ENCODE measurements at places on chromosomes 13 and 19. TPM values are rescaled to one million over a fixed set of nuclear protein-coding genes. Genes with fewer than 3 reads are reported as not detected.
A peak's percentile ranks its signal among the peaks of the same experiment; 100 is the strongest.

- peak; percentile 71 for DNase-seq
Observed at GRCh38 chr13:27961227-27962085, 7.7 kb downstream of the CDX2 start.

- DNase-seq, result no peak
Observed at GRCh38 chr19:54160182-54160811, 776 bp upstream of the LENG1 start.

DNA sequence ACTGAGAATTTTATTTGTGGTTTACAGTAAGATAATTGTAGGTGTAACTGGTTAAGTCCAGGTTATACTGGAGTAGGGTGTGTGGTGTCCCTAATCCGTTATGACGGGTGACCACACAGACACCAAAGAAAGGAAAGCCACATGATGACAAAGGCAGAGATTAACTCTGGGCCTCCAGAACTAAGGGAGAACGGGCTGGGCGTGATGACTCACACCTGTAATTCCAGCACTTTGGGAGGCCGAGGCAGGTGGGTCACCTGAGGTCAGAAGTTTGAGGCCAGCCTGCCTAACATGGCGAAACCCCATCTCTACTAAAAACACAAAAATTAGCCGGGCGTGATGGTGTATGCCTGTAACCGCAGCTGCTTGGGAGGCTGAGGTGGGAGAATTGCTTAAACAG, 10.2 kb upstream of the FUT2 start:
- DNase-seq, result peak; percentile 25

GRCh38 chr13:33876716-33877394, 58.9 kb downstream of the RFC3 start:
- no peak for DNase-seq

DNA sequence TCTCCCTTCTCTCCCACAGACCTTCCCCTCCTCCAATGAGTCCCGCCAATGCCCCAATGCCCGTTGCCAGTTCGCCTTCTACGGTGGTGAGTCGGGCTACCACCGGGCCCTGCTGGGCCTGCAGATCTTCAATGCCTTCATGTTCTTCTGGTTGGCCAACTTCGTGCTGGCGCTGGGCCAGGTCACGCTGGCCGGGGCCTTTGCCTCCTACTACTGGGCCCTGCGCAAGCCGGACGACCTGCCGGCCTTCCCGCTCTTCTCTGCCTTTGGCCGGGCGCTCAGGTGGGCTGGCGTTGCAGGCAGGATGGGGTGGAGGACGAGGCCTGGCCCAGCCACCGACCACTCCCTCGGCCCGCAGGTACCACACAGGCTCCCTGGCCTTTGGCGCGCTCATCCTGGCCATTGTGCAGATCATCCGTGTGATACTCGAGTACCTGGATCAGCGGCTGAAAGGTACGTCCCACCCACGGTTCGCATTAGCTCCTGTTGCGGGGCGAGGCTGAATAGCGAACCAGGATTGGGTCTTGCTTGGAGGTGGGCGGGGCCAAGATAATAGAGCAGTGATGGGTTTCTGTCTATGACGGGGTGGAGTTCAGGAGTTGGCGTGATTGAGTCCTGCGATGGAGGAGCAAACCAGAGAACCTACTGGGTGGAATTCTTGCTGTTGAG, 11.1 kb downstream of the SLC44A2 start:
- DNase-seq, result peak; percentile 83

DNA sequence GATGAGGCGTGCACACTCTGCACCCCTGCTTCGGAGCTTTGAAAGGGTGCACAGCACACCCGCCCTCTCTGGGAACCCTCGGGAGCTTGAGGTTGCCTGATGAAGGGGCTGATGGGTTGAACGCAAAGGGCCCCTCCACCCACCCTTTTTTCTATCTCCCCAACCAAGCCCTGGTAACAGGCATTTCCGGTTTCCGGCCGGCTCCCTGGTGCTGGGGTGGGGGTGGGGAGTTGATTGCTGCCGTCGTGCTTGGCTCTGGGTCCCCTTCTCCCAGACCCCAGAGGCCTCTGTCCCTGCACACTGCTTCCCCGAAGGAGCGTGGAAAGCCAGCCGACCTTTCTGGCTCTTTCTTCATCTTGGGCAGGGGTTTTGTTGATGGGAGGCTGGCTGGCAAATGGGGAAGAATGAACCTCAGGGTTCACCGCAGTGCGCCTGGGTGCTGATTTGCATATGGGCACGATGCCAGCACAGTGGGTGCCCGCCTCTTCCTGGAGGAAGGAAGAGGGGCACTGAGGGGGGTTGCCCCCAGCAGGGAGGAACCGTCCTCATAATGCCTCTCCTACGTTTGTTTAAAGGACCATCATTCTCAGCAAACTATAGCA, 29.1 kb downstream of the VAV1 start:
- DNase-seq, result peak; percentile 47

Gene PTGIR
- 0.18 TPM for total RNA-seq

Gene SRRM5
- total RNA-seq, result 0.26 TPM

Gene CATSPERD
- 0.03 TPM for total RNA-seq

Gene ZNF677
- 1.0 TPM for total RNA-seq

Gene ATP4A
- not detected for total RNA-seq

Gene CAPN12
- 3.0 TPM for total RNA-seq

Gene ZFP14
- 4.2 TPM for total RNA-seq

Gene LRRC63
- total RNA-seq, result not detected

All from H7 (cell line).